ENCODE measurements at places on chromosomes 6 and 20.

DNA sequence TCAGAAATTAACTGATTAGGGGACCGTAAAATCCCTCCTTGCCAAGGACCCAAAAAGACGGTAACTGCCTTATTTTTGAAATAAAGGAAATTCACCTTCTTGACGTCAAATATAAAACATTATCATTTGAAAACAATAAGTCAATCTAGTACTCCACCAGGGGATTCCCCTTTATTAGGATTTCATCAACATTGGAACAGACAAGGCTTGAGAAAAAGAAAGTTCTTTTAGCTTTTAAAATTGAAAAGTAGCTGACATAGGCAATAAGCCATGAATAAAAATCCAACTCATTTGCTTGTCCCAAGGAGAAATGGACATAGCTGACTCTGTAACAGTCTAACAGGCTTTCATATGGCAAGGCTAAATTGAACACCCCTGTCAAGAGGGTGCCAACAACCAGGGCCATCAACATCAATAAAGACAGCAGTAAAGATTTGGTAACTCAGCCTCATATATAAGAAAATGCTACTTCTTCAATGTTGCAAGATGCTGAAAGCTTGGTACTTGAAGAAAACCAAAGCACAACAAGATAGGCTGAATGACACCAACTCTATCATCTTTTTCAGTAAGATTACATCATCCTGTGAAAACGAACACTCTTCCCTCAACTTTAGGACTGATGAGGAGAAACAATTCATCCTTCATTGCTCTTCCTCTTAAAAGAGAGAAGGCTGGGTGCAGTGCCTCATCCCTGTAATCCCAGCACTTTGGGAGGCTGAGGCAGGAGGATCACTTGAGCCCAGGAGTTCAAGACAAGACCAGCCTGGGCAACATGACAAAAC is 121.0 kb upstream of the PRDM1 start:
- no peak for DNase-seq

DNA sequence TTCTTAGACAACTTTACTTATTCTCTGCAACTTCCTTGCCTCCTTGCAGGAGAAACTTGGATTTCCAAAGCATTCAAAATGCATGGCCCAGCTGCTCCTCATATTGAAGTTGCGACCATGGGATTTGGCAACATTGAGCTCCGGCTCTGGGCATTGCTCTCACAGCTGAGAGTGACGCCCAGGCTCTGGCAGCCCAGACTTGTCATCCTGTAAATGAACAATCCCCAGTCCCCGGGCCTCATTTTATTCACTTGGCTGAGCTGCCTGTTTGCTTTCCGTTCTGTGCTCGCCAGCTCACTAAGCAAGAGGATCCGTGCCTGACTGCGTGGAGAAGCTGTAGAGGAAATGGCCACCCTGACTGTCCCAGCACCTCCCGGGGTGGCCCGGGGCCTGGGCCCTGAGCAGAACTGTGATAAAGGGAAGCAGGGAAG is 119.5 kb upstream of the CD93 start:
- no peak for DNase-seq

- DNase-seq = no peak
Observed at GRCh38 chr6:35967076-35967774, 46.3 kb upstream of the SRPK1 start.

DNA sequence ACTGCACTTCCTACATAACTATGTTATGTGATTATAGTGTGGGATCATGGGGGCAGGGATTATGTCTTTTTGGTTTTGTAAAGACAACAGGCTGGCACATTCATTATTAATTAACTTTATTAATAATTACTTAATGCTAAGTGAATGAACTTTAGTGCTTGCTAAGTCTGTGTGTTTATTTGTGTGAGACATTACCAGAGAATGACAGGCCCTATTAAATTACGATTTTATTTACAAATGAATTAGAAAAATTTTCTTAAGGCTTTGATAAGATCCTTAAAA is 100.9 kb downstream of the CD83 start:
- DNase-seq = no peak

DNA sequence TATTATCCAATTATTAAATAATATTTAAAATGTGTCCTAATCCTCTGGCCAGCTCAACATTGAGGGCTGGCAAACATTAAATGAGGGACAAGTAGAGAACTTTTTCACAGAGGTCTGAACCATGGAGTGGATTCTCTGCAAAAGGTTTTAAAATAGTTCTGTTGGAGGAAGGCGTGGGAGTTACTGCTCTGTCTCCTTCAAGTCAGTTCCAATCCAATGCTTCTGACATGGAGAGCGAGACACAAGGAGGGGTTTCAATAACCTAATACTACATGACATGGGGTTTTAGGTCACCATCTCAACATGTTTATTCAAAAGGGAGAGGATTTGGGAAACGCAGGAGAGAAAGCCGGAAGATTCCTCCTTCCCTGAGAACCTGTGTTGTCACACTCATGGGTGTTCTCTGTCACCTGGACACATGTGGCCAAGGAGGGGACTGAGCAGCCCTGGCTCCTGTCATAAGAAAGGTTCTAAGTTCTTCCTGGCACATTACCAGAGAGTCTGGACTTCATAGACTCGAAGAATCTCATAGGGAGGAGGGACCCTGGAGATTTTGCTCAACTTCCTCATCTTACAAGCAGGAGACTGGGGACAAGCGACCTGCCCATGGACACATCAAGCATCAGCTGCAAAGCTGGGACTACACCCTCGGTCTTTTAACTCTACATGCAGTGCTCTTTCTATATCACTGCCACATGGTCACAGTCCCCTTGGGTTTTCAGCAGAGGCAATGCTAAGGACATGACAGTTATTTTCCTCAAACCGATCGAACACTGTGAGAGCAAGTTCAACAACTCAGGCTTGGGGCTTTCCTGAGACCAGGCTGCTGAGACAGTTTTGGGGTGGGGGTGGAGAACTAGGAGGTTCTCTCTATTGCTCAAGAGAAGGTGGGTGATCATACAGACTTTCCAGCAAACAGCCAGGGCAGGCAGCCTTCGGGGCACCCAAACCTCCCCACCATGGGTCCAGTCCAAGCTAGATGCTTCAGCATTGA is 38.6 kb downstream of the PRDM1 start:
- no peak for DNase-seq

DNA sequence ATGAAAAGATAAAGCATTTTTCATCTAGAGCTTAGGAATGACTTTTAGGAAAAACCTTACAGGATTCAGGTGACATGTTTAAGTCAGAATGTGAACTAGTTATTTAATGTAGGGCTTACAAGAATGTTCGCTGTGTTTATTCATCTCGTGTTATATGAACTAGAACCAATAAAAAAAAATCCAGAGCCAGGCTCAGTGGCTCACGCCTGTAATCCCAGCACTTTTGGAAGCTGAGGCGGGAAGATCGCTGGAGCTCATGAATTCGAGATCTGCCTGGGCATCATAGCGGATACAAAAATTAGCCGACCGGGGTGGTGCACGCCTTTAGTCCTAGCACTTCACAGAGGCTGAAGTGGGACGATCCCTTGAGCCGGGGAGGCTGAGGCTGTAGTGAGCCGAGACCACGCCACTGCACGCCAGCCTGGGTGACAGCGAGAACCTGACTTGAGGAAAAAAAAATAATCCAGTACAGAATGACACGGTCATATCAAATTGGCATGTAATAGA is 46.3 kb downstream of the OR2B2 start:
- DNase-seq = no peak

DNA sequence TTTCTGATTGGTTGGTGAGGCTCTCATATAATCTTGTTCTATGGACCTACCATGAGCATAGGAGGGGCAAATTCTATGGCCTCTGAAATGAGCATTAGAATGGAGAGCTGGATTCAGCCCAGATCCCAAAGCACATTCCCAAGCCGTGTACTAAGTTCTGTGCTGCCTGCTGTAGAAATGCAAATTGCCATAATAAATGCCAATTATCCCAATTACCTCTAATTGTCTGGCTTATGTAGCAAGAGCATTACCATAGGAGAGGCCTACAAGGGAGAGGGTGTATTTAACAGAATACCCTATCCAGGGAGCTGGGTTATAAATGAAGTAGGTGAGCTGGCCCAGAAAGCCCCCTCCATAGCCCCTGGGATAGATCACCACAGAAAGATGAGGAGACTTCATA is 126.8 kb downstream of the LRFN2 start:
- DNase-seq = no peak
